LHCN-M2 (cell line): ENCODE measurements at places on chromosomes 16 and 17. TPM values are rescaled to one million over a fixed set of nuclear protein-coding genes. Genes with fewer than 3 reads are reported as not detected.

Gene WNT9B
- total RNA-seq, result not detected in 2 replicates

Gene ALDOC
- total RNA-seq, result 38.5 and 47.4 TPM in 2 replicates

Gene PPL
- total RNA-seq, result 0.13 and 0.86 TPM in 2 replicates

Gene TMED6
- not detected in 2 replicates for total RNA-seq

Gene TMC8
- not detected in 2 replicates for total RNA-seq

Gene ADAD2
- total RNA-seq, result not detected in 2 replicates

Gene MT4
- not detected in 2 replicates for total RNA-seq

Gene CPNE7
- 119 and 147 TPM in 2 replicates for total RNA-seq

Gene PPP1R9B
- 40.6 and 42.7 TPM in 2 replicates for total RNA-seq

Gene SAT2
- total RNA-seq, result 37.8 and 48.0 TPM in 2 replicates

Gene PRSS27
- total RNA-seq, result 1.0 and 1.4 TPM in 2 replicates

Gene TEKT5
- total RNA-seq, result not detected in 2 replicates

Gene TP53TG3
- 1.1 TPM in 1 of 2 replicates, not detected in the other for total RNA-seq

Gene BRICD5
- 4.4 and 6.2 TPM in 2 replicates for total RNA-seq

Gene EFNB3
- total RNA-seq, result 0.75 and 0.90 TPM in 2 replicates

Gene MRPL12
- 23.4 and 31.3 TPM in 2 replicates for total RNA-seq

Gene SLC12A3
- 0.11 TPM in 1 of 2 replicates, not detected in the other for total RNA-seq

Gene PRRT2
- total RNA-seq, result 0.58 and 1.1 TPM in 2 replicates

Gene SBK1
- under 0.01 and 0.06 TPM in 2 replicates for total RNA-seq

Gene NPTX1
- total RNA-seq, result 0.45 and 0.80 TPM in 2 replicates

Gene IRX3
- 82.7 and 84.1 TPM in 2 replicates for total RNA-seq

Gene SAMD14
- total RNA-seq, result 1.1 and 1.6 TPM in 2 replicates

Gene SEZ6
- total RNA-seq, result not detected in 2 replicates

Gene SMIM36
- not detected in 2 replicates for total RNA-seq

Gene PHOSPHO1
- 0.13 and 0.23 TPM in 2 replicates for total RNA-seq

Gene P2RX5
- 21.5 and 28.6 TPM in 2 replicates for total RNA-seq

Gene ATP2A1
- 0.92 and 0.96 TPM in 2 replicates for total RNA-seq
